ENCODE measurements at places on chromosomes 12 and 14.
A peak's percentile ranks its signal among the peaks of the same experiment; 100 is the strongest.

- DNase-seq: no peak
Measured at GRCh38 chr12:11652351-11653040, 3.0 kb downstream of the ETV6 start.

GRCh38 chr12:58066296-58066695 lies 124.9 kb downstream of the ATP23 start:
- DNase-seq: no peak

- no peak for DNase-seq
Measured at GRCh38 chr12:6310771-6311610, 509 bp downstream of the PLEKHG6 start.

- DNase-seq: no peak
Measured at GRCh38 chr14:24264298-24264697, 1.3 kb upstream of the TGM1 start.

- no peak for DNase-seq
Measured at GRCh38 chr12:123059500-123059899, 79.0 kb downstream of the ARL6IP4 start.

- no peak for DNase-seq
Measured at GRCh38 chr12:49664591-49665239, 41.4 kb downstream of the PRPF40B start.

DNA sequence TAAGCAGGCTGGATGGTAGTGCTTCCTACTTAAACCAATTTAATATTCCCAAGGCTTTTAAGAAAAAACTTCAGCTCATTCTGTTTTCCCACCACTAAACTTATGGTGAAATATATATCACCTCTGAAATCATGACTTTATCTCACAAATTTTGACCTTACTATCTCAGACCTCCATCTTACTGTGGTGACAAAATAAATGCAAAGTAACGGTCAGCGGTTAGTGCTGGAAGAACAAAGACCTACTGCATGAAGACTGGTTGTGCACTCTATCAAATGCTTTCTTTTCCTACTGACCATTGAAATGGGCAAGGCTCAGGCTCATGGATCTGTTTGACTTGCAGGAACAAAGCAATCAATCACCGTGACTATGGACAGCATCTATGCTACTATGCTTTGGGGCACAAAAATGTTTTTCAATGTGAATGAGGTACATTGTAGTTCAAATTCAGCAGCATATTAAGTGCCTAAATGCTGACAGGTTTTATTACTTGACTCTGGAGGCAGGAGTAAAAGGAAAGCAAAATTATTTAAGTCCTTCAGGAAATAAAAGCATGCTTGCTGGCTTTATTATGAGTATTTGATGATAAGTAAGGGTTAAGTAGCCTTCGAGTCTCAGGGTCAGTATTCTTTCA lies 43.1 kb upstream of the GTF2A1 start:
- DNase-seq: no peak

DNA sequence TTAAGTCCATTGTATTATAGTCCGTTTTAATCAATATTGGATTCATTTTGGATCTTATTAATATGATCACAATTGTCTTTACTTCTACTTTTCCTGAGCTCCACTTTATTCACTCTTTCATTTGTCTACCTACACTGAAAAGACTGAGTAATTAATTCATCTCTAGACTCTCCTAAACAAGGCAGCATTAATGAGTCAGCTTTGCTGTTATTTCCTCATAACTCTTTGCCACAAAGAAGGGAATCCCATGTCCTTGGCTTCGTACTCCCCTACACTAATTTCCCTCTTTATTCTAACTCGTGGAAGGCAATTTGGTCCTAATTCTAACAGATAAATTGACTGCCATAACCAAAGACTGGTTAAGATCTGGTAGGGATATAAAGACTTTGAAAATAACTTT lies 91.9 kb downstream of the ARMH4 start:
- DNase-seq: no peak

GRCh38 chr14:53011053-53011462 lies 60.2 kb upstream of the FERMT2 start:
- DNase-seq: peak; percentile 97

DNA sequence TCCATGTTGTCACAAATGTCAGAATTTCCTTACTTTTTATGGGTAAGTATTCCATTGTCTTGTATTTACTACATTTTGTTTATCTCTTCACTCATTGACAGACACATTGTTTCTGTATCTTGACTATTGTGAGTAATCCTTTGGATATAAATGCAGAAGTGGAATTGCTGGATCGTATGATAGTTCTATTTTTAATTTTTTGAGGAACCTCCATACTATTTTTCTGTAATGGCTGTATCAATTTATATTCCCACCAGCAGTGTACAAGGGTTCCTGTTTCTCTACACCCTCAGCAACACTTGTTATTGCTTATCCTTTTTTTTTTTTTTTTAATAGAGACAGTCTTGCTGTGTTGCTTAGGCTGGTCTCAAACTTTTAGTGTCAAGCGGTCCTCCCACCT lies 3.5 kb upstream of the KICS2 start:
- no peak for DNase-seq

DNA sequence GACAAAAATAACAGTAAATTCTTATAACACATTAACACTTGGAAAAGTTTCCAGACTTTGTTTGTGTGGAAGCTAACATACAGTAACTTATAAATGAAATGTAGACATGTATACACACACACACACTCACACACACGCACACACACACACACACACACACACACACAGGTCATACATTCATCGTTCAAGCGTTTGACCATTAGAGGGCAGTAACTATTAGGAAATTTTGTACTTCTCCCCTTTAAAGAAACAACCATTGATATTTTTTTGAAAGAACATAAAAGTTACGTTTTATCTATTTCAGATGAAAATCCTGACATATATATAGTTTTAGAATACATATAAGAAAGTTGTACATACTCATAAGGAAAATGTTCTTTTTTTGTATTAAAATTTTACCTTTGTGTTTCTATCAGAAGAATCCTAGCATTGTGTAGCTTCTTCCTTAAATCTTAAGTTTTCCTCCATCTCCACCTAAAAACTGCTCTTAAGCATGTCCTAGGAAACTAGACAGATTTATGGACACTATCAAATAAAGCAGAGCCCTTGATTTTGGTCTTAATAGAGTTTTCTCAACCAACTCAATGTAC lies 29.0 kb downstream of the PTPRQ start:
- DNase-seq: peak; percentile 70

GRCh38 chr12:131747276-131748177 lies 36.6 kb downstream of the SFSWAP start:
- DNase-seq: no peak

- DNase-seq: no peak
Measured at GRCh38 chr12:95371571-95371970, 102.4 kb upstream of the METAP2 start.

DNA sequence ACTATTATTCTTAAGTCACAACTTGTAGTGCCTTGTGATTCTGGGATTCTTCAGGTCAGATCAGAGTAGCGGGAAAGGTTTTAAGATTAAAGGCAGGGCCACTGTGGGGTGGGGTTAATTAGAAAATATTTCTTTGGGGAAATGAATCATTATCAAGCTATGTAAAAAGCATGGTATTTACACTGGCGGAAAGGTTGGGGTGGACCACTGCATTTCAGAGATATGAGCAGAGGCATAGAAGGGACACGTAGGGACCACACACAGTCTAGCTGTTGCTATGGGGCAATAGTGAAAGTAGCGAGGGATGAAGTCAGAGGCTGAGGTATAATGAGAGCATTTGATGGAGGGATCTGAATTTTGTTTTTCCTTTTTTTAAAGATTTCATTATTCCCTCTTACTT lies 31.7 kb upstream of the KCNH3 start:
- DNase-seq: peak; percentile 57

- no peak for DNase-seq
Measured at GRCh38 chr12:92146497-92147224, 1.0 kb upstream of the BTG1 start.

- no peak for DNase-seq
Measured at GRCh38 chr14:59831121-59831730, 39.4 kb downstream of the RTN1 start.

GRCh38 chr12:49549735-49550692 lies 11.2 kb downstream of the KCNH3 start:
- no peak for DNase-seq

- no peak for DNase-seq
Measured at GRCh38 chr12:107929436-107929835, 154.9 kb downstream of the ASCL4 start.

- no peak for DNase-seq
Measured at GRCh38 chr14:89205137-89205740, 211.8 kb downstream of the FOXN3 start.

DNA sequence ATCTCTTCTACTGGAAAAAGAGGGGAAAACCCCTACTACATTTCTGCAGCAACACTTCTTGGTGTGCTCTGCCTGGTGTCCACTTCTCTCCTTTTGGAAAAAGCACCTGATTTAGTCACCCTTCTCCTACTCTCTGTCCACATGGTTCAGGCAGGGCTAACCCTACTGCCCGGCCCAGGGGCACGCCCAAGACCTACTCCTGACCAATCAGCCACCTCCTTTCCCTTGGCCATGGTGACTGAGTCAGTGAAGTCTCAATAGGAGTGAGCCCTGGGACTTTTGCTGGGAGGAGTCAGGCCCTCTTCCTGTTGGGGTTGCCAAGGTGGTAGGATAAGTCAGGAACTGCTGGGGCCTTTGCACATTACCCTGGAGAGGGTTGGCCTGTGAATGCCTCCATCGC lies 52.5 kb upstream of the MYL2 start:
- DNase-seq: no peak

DNA sequence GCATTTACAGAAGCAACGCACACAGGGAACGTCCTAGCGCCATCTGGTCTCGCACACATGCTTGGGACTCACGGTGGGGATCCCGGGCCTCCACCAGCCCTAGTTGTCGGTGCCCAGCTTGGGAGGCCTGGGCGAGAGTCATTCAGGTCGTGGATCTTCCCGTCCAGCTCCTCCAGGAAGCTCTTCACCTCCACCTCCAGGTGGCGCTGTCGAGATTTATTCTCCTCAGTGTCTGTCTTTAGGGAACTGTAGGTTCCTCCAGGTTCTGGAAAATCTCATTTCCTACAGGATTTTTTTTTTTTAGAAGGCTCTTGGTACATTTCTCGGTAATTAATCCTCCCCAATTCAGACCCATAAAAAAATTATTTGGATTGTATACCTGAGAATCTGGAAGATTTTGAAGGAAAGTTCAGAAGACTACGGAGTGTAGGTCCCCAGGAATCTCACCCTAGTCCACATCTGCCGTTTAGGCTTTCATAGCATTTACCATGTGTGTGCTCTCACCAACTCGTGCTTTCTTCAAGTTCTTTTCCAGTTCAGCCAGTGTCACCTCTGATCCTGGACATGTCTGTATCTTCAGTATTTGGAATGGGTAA lies 910.0 kb downstream of the TMEM121 start:
- no peak for DNase-seq

DNA sequence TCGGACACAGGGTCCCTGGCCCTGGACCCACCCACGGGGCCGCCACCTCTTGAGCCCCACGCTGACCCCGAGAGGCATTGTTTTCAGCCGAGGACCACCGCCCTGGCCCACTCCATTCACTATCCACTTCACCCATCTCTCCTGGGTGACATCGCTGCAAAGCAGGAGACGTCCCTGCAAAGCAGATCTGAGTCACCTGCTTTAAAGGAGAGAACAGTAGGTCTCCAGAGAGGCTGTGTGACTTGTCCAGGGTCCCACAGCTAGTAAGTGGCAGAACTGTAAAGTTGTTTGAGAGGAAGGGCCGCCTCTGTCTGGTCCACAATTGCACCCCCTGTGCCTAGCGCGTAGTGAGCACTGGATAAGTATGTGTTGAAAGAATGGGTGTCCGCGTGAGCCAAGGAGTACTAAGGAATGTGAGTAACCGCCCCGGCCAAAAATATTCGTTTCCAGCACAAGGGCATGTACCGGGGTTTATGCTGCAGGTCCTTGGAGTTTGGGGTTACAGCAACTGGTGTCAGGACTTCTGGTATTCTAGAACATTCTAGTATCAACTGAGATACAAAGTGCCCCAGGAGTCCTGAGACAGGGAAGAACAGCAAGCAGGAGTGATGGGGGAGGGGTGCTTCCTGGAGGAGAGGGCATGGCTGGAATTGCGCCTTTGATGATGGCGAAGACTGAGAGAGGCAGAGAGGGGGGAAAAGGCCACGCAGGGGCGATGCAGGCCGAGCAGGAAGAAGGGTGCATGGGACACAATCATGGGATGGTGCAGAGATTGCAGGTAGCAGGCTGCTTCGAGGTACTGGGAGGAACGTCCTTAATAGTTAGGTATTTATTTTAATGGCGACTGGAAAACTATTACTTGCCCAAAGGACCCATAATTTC lies 91.1 kb downstream of the SCARB1 start:
- DNase-seq: no peak

- DNase-seq: no peak
Measured at GRCh38 chr14:39456702-39457250, 24.5 kb upstream of the FBXO33 start.

- no peak for DNase-seq
Measured at GRCh38 chr14:58972233-58973017, 216.0 kb upstream of the DAAM1 start.

- no peak for DNase-seq
Measured at GRCh38 chr12:131366261-131366871, 344.5 kb upstream of the SFSWAP start.

DNA sequence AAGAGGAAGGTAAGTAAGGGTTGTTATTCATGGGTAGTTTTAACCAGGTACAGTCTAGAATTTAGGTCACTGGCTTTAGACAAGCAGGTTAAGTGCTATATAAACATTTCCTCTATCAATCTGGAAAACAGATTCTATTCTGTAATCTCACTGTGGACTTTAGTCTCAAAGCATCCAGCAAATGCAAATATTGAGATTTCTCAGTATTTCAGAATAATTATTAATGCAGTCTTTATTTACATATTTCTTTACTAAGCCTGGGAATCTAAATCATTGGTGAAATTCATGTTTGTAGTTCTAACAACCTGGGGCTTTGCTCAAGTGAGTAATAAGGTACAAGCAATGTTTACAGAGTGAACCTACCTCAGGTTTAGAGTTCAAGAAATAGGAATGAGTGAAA lies 61.9 kb downstream of the SLC41A2 start:
- no peak for DNase-seq

DNA sequence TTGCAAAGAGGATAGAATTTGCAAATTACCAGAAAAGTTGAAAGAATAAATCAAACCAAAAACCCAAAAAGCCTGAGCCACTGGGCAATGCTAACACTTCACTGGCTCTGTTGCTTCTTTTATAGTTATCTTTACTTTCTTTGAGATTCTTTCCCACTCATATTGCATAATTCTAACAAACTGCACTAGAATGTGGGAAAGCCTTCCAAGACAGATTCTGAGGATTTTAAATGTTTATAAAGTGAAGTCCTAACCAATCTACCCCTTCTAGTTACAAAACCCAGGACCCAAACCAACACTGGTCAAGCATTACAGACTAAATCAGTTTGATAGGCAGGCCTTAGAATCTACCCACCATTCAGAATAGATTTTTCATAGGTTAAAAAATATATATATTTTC lies 150.9 kb downstream of the MED13L start:
- DNase-seq: no peak

- peak; percentile 53 for DNase-seq
Measured at GRCh38 chr12:121060149-121061001, 21.3 kb upstream of the OASL start.

- DNase-seq: no peak
Measured at GRCh38 chr12:99600388-99600787, 47.2 kb upstream of the GARIN6 start.

All from fibroblast of the conjunctiva (primary cell).